Coronary artery (tissue), 2 donors: ENCODE measurements at places on chromosomes 7 and 10.

DNA sequence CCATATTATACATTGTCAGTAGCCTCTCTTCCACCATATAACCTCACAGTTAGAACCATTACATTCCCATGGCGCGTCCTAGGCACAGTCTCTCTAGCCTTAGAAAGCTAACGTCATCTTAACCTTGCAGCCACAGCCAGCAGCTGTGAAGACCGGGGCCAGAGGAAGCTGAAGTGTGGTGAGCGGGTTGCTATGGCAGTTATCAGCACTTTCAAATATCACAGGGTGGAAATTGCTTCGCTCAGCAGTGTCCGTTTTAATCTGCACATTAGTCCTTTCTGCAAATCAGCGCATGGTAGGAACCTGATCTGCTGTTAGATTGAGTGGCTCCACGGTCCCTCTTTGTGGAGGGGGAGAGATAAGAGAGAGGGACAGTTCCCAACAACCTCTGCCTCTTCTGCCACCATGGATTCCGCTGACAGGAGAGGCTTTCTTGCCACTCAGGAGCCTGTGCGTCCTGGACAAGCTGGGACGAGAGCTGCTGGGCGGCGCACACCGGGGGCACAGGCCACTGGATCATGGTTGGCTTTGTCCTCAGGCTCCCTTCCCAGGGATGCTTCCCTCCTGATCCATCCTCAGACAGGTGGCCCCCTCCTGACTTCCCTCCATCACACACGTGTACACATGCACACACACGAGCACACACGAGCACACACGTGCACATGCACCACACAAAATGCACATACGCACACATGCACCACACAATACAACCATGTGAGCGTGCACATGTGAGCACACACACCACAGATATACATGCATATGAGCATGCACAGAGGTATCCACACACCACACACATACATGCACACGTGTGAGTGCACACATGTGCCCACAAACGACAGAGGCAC is 93.8 kb downstream of the WDR37 start:
- DNase-seq, result no peak

- no peak for DNase-seq
These were observed 71.9 kb downstream of the CFAP46 start for GRCh38 chr10:132870426-132870825.

DNA sequence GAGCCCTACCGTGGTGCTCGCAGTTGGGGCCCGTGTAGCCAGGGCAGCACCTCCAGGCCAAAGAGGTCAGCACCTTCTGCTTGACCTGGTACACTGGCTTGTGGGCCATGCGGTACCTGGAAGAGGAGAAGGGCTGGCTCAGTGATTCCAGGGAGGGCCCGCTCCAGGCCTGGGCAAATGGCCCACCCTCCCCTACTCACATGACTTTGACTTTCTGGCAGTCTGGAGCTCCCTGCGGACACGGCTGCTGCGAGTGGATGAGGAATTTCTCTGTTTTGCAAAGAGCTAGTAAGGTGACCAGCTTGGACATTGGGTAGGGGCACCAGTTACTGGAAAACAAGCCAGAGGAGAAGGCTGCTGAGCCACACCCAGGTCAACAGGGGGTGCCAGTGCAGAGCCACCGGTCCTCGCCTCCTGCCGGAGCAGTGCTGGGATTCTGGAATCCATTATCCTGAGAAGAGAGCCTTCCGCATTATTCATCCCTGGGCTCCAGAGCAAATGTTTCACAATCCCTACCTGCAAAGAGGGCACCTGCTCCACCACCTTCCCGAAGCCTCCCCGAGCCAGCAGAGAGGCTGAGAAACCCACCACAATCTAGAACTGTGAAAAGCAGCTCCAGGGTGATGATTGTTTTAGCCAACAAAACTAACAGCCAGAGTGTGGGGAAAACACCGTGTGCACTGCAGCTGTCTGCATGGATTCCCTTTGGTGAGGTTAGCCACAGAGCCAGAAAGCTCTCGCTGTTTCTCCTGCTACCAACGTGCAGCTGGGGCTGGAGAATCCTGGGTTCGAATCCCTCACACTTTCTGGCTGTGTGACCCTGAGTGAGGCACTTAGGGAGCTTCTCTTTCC is 11.8 kb downstream of the MMRN2 start:
- DNase-seq, result peak; percentile 77

GRCh38 chr10:52740913-52741675 is 31.5 kb downstream of the MBL2 start:
- no peak for DNase-seq

GRCh38 chr7:134942690-134943466 is 43.4 kb upstream of the AGBL3 start:
- DNase-seq, result no peak

DNA sequence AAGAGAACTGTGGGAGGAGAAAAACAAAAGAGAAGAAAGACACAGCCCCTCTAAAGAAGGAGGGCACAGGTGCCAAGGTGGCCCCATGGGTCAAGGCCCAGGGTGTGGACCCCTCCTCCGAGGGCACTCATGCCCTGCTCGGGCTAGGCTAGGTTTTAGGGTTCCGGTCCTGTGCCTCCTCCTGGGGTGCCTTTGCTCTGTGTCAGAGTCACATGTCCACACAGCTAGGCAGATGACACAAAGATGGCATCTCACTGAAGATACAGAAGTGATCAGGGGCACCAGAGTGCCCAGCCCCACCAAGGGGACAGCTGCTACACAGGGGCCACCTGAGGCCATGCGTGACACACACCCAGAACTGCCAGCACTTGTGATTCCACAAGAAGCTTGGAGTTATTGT is 116.4 kb upstream of the PPIF start:
- DNase-seq, result no peak

DNA sequence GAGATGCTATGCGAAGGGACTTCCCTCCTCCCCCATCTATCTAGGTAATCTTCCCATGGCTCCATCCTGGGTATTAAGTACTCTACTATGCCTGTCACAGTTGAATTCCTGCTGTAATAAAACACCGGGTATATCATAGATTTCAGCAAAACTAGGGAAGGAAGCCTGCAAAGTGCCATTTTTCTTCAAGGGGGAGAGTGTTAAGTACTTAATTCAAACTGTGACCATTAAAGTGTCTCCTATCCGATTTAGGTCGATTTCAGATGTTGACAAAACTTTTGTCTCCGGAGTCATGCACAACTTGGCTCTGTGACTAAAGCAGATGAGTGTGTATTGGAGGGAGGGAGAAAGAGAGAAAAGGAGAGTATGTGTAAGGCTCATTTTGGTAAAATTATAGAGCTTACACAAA is 4.6 kb downstream of the HOXA4 start:
- no peak for DNase-seq

- DNase-seq, result no peak
These were observed 65.7 kb upstream of the FZD8 start for GRCh38 chr10:35707642-35708425.

- no peak for DNase-seq
These were observed 7.6 kb downstream of the IQCE start for GRCh38 chr7:2566348-2566889.

DNA sequence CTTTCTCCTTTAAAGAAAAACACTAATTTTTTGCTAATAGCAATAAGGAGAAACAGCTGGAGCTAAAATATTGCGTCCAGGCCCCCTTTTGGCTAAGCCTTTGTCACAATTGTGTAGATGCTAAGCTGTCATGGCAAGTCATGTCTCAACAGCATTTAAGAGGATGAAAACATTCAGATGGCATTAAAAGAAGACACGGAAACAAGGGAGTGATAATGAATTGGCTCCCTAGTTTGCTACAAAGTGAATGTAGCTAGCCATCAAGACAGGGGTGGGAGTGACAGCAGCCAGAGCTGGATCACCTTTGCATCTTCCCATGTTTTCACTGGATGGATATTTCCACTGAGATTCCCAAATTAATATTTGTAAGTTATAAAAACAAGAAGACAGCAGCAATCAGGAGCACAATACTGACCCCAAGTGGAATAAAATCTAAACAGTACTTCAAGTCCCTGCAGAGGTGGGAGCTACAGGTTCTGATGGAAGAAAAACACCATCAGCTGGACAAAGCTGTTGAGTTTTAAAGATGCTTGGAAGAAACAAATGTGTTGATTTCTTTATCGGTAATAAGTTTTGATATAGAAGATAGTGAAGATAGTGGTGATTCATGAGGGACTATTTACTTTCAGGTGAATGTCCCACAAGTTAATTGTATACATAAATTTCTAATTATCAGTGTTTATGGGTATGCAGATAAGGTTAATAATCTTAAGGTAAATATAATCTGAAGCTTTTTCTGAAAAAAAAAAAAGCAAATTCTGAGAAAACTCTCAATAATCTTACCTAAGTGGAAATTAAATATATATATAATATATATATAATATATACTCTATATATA is 129.4 kb downstream of the SLC16A9 start:
- no peak for DNase-seq

DNA sequence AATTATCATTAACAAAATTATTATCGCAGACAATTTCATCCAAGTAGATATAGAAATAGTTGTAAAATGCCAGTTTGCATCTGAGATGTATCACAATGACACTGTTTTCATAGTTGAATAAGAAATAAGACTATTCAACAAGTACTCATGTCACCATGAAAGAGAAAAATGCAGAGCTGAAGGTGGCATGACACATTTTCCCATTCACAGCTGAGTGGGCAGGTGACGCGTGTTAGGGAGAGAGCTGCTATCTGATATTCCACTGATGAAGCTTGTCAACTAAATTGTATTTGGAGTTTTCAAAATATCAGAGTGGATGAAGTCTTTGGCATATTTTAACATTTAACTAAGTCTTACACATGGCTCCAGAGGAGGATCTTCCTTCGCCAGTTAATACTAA is 70.3 kb upstream of the HDAC9 start:
- DNase-seq, result no peak

GRCh38 chr10:31270954-31271353 is 48.1 kb upstream of the ZEB1 start:
- DNase-seq, result no peak

DNA sequence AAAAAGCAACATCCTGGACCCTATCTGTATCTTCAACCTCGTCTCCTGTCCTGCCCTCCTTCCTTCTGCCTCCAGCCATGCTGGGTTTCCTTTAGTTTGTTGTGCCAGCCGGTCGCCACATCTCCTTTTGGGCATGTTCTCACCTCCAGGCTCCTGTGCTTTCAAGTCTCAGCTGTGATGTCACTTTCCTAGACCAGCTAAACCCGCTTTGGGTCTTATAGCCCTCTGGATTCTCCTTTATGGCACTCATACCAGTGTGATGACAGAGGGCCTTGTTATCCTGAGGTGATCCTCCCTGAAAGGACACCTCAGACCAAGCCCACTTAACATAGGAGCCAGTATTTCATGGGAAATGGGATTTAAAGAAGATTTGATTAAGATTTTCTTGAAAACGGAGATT is 108.6 kb downstream of the EMX2 start:
- no peak for DNase-seq

DNA sequence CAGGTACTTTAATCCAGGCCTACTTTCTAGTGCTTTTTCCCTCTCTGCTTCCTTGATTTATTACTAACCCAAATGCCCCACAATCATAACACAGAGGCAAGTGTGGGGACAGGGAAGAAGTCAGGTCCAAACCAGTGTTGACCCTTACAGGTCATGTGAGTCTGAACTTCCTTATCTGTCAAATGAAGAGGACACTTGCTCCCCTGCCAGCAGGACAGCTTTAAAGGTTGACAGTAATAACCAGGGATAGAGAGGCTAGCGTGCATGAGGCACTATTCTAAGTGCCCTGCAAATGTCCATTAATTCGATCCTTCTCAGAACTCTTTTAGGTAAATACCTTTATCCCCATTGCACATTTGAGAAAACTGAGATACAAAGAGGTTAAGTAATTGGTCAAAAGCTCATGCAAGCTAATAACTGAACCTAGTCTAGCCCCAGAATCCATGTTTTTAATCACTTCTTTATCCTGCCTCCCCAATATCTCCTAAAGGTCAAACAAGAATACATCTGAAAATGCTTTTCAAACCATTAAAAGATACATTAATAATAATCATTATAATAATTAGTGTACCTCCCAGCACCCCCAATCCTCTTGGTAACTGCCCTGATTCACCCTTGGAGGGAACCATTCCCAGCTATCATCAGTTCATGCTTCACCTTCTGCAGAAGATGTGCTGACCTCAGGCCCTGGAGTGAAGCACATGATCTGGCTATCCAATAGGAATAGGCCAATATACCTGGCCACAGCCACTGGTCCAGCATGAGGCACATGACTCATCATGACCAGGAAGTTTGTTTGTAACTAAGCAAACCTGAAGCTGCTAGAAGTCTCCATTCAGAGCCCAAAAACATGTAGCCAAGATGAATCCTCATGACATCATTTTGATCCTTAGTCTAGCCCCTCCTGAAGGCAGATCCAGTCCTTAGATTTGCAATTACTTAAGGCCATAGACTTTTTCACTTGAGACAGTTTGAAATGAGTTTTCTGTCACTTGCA is 40.7 kb downstream of the SGMS1 start:
- no peak for DNase-seq

DNA sequence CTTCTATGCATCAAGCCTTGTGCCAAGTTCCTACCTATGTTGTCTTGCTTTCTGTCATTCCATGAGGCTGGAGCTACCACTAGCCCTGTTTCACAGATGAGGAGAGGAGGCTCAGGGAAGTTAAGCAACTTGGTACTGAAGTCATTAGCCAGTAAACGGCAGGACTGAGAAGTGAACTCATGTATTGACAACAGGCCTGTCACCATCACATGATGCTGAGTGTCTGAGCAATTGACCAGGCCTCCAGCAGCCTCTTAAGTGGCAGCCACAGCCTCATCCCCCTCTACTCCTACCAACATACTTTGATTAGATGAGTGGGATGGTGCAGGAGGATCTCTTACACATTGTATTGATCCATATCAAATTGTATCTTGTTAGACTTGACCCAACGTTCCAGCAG is 317.6 kb downstream of the GRID1 start:
- DNase-seq, result peak; percentile 17

DNA sequence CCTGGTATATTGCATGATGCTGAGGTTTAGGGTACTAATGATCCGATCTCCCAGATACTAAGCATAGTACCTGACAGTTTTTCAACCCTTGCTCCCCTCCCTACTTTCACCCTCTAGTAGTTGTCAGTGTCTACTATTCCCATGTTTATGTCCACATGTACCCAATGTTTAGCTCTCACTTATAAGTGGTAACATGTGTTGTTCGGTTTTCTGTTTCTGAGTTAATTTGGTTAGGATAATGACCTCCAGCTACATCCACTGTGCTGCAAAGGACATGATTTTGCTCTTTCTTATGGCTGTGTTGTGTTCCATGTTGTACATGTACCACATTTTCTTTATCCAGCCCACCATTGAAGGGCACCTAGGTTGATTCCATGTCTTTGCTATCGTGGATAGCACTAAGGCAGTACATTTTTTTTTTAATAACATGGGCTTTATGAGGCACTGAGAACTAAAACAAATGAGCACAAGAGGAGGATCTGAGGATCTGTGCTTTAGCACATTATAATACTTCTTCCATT is 28.1 kb downstream of the ITGB8 start:
- no peak for DNase-seq
